Fibroblast of skin of left biceps (primary cell): ENCODE measurements at places on chromosomes 11 and 22.

GRCh38 chr22:32123657-32124056 lies 35.4 kb downstream of the C22orf42 start:
- no peak for DNase-seq

DNA sequence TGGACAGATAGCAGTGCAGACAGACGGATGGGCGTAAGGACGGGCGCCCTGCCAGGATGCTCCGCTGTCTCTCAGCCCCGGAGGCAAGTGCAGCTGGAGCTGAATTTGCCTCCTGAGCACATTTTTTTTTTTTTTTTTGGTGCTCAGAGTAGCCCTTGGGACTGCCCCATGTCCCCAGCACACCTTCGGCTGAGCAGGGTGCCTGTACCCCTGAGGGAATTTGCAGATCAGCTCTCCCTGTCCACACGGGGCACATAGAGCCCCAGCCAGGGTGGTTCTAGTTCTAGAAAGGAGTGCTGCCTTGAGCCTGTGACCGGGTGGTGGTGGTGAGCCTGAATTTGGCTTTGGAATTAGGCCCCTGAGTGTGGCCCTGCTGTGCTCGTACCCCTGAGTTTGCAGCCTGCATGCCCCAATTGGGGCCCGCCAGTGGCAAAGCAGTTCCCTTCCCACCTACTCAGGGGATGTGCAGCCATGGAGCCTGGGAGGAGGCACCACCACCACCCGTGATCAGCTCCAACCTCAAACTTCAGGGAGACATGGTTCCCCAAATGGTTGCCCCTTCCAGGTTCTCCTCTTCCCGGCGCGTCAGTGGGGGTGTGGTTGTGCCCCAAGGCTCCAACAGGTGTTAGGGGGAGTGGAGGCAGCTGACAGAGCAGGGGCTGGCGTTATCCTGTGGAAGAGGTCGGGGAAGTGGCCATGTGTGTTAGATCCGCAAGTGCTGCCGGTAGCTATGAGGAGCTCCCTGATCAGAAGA lies 1232.7 kb downstream of the BRD1 start:
- DNase-seq = no peak

- DNase-seq = no peak
Observed at GRCh38 chr22:18000441-18001039, 23.8 kb downstream of the MICAL3 start.

DNA sequence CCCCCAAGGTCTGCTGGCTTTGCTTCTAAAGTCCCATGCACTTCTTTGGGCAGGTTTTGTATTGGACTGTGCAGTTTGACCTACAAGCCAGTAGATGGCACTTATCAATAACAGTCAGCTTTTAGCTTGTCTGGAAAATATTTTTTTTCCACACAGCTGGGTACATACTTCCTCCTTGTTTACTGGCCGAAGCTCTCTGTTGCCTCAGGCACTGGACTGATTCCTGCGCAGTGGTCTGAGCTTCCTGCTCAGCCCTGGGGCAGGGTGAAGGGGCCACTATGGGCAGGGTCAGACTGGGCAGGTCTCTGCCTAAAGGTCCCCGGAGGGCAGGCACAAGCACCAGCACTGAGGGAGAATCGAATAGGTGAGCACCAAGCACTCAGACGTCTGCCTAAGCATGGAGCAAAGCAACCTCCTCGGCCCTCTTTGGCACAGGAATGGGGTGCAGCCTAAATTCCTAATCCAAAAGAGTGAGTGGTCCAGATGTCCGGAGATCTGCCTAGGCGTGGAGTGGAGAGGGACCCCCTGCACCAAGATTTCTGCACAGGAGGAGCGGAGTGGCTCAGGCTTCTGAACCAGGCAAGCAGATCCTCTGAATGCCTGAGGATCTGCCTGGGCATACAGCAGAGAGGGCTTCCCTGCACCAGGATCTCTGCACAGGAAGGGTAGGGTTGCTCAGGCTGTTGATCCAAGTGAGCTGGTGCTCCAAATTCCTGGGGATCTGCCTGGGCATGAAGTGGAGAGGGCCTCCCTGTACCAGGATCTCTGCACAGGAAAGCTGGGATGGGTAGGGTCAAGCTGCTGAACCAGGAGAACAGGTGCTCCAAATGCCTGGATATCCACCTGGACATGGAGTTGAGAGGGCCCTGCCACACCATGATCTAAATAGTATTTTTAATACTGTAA lies 105.9 kb upstream of the C11orf58 start:
- no peak for DNase-seq

- no peak for DNase-seq
Observed at GRCh38 chr22:38440747-38441350, 14.2 kb downstream of the KCNJ4 start.

DNA sequence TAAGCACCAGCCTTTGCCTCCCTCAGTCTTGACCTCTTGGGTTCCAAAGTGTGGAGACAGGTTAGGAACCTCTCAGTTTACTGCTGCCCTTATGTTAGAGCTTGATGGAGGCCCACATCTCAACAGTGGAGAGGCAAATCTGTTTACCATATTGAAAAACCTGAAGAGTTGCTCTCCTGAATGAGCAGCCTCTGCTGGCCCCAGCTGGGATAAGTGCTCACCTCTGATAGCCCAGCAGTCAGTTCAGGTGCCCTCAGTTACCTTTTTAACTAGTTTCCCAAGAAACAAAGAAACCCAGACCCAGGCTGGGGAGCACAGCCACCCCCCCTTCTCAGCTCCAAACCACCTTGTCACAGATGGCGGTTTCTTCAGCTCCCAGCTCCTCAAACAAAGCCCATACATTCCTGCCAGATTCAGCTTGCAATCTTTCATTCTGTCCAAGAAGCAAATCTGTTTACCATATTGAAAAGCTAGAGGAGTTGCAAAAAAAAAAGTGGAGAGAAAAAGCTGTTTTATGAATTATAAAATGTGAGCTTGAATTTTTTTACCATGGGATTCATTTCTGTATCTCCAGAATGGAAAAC lies 57.2 kb downstream of the PPFIBP2 start:
- no peak for DNase-seq

- peak; percentile 21 for DNase-seq
Observed at GRCh38 chr22:42376711-42377554, 55.3 kb downstream of the NFAM1 start.

- DNase-seq = no peak
Observed at GRCh38 chr11:64876229-64876750, 2.1 kb downstream of the EHD1 start.
